ENCODE measurements at places on chromosomes 12 and 14. TPM values are rescaled to one million over a fixed set of nuclear protein-coding genes. Genes with fewer than 3 reads are reported as not detected.
A peak's percentile ranks its signal among the peaks of the same experiment; 100 is the strongest.

GRCh38 chr14:103107941-103108748 lies 13.6 kb downstream of the EXOC3L4 start:
- no peak overlapping the region for H3K4me3 ChIP-seq
- DNase-seq, result no peak
- H3K36me3 ChIP-seq, result no peaks in the 10 kb centered on the region
- H3K27ac ChIP-seq, result peak overlapping the region; percentile 57

- DNase-seq, result no peak
- H3K4me1 ChIP-seq, result no peaks in the 10 kb centered on the region
- H3K27me3 ChIP-seq, result no peaks in the 10 kb centered on the region
- no peak overlapping the region for H3K4me3 ChIP-seq
Measured at GRCh38 chr12:114918535-114919233, 234.7 kb upstream of the TBX3 start.

GCH1 gene
- 55.3 TPM for polyA plus RNA-seq

TTC9 gene
- 2.1 TPM for polyA plus RNA-seq

GRCh38 chr12:109162551-109162950 lies 46.2 kb downstream of the ACACB start:
- H3K4me1 ChIP-seq, result no peaks in the 10 kb centered on the region
- DNase-seq, result no peak
- no peaks in the 10 kb centered on the region for H3K36me3 ChIP-seq
- no peaks in the 10 kb centered on the region for H3K27me3 ChIP-seq
- no peak overlapping the region for H3K4me3 ChIP-seq
- H3K27ac ChIP-seq, result no peak overlapping the region

GRCh38 chr12:51334764-51335163 lies 10.8 kb upstream of the BIN2 start:
- no peak overlapping the region for H3K4me3 ChIP-seq
- no peak overlapping the region for H3K27ac ChIP-seq
- H3K27me3 ChIP-seq, result no peaks in the 10 kb centered on the region
- no peak for DNase-seq

GRCh38 chr12:132432126-132432705 lies 57.7 kb upstream of the FBRSL1 start:
- DNase-seq, result no peak
- no peaks in the 10 kb centered on the region for H3K36me3 ChIP-seq
- no peak overlapping the region for H3K27ac ChIP-seq
- no peak overlapping the region for H3K4me3 ChIP-seq
- peaks cover 36% of the 10 kb centered on the region for H3K4me1 ChIP-seq

PLEKHA5 gene
- 0.79 TPM for polyA plus RNA-seq

- no peaks in the 10 kb centered on the region for H3K4me1 ChIP-seq
- H3K4me3 ChIP-seq, result no peak overlapping the region
- H3K27ac ChIP-seq, result no peak overlapping the region
- no peak for DNase-seq
- peaks cover 8% of the 10 kb centered on the region for H3K36me3 ChIP-seq
- H3K27me3 ChIP-seq, result no peaks in the 10 kb centered on the region
Measured at GRCh38 chr12:88153959-88154358, 11.9 kb downstream of the TMTC3 start.

PLEKHG7 gene
- not detected for polyA plus RNA-seq

GRCh38 chr14:91545946-91546716 lies 36.0 kb upstream of the PPP4R3A start:
- no peaks in the 10 kb centered on the region for H3K4me1 ChIP-seq
- H3K4me3 ChIP-seq, result no peak overlapping the region
- no peaks in the 10 kb centered on the region for H3K27me3 ChIP-seq
- H3K36me3 ChIP-seq, result no peaks in the 10 kb centered on the region

GRCh38 chr14:73661872-73662271 lies 17.1 kb downstream of the DNAL1 start:
- no peak for DNase-seq
- no peak overlapping the region for H3K27ac ChIP-seq
- no peak overlapping the region for H3K4me3 ChIP-seq
- H3K4me1 ChIP-seq, result no peaks in the 10 kb centered on the region
- H3K27me3 ChIP-seq, result no peaks in the 10 kb centered on the region

GRCh38 chr12:79435742-79436141 lies 255.0 kb downstream of the PAWR start:
- H3K4me3 ChIP-seq, result no peak overlapping the region
- no peak overlapping the region for H3K27ac ChIP-seq
- H3K27me3 ChIP-seq, result no peaks in the 10 kb centered on the region
- no peak for DNase-seq
- H3K36me3 ChIP-seq, result no peaks in the 10 kb centered on the region
- no peaks in the 10 kb centered on the region for H3K4me1 ChIP-seq

DNA sequence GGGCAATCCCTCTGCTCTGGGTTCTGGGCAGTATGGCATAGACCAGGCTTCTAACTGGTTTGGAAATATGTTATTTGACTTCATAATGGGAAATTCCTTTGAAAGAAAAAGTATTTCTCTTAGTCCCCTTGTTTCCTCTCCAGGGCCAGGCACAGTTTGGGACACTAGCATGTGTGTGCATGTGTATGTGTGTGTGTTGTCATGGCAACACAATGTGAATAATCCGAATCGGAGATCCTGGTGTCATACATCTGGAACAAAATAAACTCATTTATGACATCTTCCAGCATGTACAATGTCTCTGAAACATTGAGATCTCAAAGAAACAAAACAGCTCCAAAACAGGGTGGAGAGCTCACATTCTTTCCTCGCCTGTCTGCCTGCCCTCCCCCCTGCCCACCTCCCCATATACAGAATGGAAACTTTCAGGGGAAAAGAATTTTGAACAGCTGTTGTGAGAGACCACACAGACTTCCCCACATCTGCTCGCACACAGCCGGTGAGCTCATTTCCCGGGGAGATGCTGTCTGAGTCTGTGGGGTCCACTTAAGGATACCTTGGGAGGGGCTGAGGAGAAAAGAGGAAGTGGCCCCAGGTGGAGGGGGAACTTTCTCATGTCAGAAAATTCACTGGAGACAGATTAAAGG lies 55.5 kb upstream of the PARP11 start:
- no peak for DNase-seq
- no peaks in the 10 kb centered on the region for H3K36me3 ChIP-seq
- H3K4me3 ChIP-seq, result no peak overlapping the region
- H3K4me1 ChIP-seq, result no peaks in the 10 kb centered on the region

INHBC gene
- polyA plus RNA-seq, result not detected

GRCh38 chr12:121001060-121001459 lies 15.2 kb downstream of the C12orf43 start:
- H3K4me3 ChIP-seq, result no peak overlapping the region
- no peaks in the 10 kb centered on the region for H3K27me3 ChIP-seq
- H3K27ac ChIP-seq, result no peak overlapping the region
- H3K4me1 ChIP-seq, result no peaks in the 10 kb centered on the region
- DNase-seq, result no peak

EID3 gene
- polyA plus RNA-seq, result 0.64 TPM

TSHR gene
- not detected for polyA plus RNA-seq

DNA sequence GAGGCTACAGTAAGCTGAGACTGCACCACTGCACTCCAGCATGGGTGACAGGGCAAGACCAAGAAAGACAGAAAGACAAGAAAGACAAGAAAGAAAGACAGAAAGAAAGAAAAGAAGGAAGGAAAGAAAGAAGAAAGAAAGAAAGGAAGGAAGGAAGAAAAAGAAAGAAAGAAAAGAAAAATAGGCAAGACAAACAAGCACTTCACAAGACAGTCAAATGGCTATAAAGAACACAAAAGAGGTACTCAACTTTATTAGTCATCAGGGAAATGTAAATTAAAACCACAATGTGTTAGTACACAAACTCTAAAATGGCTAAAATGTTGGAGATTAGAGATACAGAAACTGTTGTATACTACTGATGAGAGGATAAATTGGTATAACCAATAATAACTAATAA lies 6.6 kb downstream of the ATXN3 start:
- H3K4me3 ChIP-seq, result no peak overlapping the region
- no peak overlapping the region for H3K27ac ChIP-seq
- H3K4me1 ChIP-seq, result peaks cover 8% of the 10 kb centered on the region
- H3K27me3 ChIP-seq, result no peaks in the 10 kb centered on the region

GRCh38 chr12:114678028-114678427 lies 5.9 kb downstream of the TBX3 start:
- no peaks in the 10 kb centered on the region for H3K36me3 ChIP-seq
- H3K4me1 ChIP-seq, result peaks cover 3% of the 10 kb centered on the region
- peaks cover 81% of the 10 kb centered on the region for H3K27me3 ChIP-seq
- H3K27ac ChIP-seq, result no peak overlapping the region

C1QL4 gene
- not detected for polyA plus RNA-seq

DNA sequence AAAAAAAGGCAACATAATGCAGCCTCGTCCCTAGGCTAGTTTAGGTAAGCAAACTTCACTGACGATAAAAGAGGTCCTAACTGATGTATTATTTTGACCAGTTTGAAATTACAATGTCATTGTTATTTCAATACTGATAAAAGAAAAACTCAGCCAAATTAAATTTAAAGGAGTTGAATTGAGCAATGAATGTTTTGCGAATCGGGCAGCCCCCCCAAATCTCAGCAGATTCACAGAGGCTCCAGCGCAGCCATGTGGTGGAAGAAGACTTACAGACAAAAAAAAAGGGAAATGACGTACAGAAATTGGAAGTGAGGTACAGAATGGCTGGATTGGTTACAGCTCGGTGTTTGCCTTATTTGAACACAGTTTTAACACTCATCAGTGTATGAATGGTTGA lies 8.2 kb upstream of the LDHB start:
- no peaks in the 10 kb centered on the region for H3K4me1 ChIP-seq
- no peaks in the 10 kb centered on the region for H3K27me3 ChIP-seq
- no peak for DNase-seq
- no peak overlapping the region for H3K4me3 ChIP-seq

GRCh38 chr12:62750941-62751809 lies 183.8 kb downstream of the PPM1H start:
- no peaks in the 10 kb centered on the region for H3K36me3 ChIP-seq
- DNase-seq, result no peak
- no peak overlapping the region for H3K4me3 ChIP-seq
- peaks cover 11% of the 10 kb centered on the region for H3K4me1 ChIP-seq

CCDC38 gene
- polyA plus RNA-seq, result not detected
